ENCODE measurements at places on chromosomes 7 and 10.

- DNase-seq: no peak
Observed at GRCh38 chr10:122056431-122057094, 67.6 kb downstream of the TACC2 start.

GRCh38 chr7:55501611-55502010, 70.7 kb downstream of the VOPP1 start:
- no peak for DNase-seq

- DNase-seq: no peak
Observed at GRCh38 chr7:127899411-127899810, 131.8 kb downstream of the LRRC4 start.

GRCh38 chr7:20249376-20249775, 32.2 kb upstream of the MACC1 start:
- no peak for DNase-seq

DNA sequence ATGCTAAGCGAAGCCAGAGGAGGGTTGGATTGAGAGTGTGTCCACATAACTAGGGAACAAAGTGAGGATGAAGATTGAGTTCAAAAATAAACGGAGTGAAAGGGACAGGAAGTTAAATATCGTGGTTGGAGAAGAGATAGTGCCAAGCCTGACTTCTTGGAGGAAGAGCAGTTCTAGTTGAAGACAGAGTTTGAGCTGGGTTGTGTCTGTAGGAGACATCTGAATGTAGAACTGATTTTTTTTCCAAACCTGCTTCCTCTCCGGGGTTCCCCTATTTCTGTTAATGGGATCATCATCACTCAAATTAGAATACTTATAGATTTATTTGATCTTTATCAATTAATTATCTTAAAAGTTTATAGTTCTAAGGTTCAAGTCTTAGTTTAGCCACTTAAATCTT, 35.6 kb downstream of the SP4 start:
- no peak for DNase-seq

DNA sequence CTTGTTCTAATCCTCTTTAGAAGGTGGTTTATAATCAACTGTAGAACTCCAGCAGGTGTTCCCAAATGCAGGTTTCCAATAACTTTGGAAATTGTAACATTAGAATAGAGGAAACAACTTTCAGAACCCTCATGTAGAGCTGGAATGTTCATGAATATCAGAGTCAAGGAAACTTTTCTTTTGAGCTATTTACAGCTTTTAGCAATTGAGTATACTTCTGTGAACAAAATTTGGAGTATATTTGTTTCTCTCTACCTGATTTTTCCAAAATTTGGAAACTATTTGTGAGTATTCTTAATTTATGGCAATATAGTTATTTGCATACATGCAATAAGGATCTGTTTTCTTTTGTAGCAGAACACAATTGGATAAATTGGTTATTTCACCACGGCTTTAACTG, 2.8 kb upstream of the CFAP43 start:
- no peak for DNase-seq
